GDM1 (cell line): ENCODE measurements at places on chromosomes 16 and 17.

- no peak for DNase-seq
These were observed 20.6 kb downstream of the CREBBP start for GRCh38 chr16:3859889-3860288.

DNA sequence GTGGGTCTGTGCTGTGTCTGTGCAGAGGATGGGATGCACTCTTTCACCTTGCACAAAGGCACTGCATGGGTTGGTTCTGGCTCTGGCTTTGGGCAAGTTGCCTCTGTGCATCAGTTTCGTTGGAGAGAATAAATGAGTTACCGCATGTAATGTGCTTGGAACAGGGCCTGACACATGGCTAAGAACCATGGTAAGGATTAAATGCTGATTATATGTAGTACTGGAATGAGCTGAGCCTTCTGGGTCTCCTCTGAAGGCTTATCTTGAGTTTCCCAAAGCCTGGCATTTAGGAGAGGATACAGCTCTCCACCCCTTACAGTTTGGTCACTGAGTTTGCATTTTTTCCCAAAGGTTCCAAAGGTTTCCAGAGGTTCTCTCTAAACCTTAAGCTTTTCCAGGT lies 69.1 kb downstream of the KSR1 start:
- DNase-seq: no peak

DNA sequence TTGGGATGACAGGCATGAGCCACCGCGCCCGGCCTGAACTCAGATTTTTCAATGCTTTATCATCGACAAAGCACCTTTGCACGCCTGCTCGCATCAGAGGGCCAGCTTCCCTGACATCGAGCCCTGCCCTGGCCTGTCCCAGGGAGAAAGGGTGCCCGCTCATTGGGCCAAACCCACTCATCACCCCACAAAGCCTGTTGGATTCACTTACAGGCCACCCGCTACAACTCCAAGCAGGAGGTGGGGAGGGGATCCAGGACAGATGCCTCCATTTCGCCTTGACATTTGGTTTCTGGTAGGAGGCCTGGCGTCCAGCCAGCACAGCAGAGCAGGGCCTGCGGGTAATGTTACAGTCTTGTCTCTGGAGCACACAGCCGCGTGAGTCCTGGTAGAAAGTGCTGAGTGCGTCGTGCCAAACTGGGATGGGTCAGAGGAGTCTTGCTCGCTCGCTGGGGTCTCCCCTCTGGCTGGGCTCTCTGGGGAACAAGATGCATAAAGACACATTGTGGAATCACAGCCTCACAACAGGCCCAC lies 19.8 kb downstream of the SMTNL2 start:
- no peak for DNase-seq

GRCh38 chr16:31134091-31134571 lies 1.4 kb downstream of the PRSS8 start:
- DNase-seq: no peak

DNA sequence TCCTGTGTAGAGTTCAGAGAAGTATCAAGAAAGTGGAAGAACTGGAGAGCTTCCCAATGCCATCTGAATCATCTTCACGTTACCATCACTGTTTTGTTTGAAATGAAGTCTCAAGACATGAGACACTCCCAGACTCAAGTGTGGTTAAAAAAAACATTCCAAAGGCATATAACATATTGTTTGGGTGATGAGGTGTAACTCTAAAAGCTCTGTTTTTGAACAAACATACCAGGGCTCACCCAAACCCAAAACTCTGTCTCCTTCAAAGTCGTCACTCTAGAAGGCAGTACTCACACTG lies 6.3 kb upstream of the ZCCHC14 start:
- DNase-seq: no peak

GRCh38 chr16:70573451-70574121 lies 50.0 kb downstream of the SF3B3 start:
- no peak for DNase-seq

DNA sequence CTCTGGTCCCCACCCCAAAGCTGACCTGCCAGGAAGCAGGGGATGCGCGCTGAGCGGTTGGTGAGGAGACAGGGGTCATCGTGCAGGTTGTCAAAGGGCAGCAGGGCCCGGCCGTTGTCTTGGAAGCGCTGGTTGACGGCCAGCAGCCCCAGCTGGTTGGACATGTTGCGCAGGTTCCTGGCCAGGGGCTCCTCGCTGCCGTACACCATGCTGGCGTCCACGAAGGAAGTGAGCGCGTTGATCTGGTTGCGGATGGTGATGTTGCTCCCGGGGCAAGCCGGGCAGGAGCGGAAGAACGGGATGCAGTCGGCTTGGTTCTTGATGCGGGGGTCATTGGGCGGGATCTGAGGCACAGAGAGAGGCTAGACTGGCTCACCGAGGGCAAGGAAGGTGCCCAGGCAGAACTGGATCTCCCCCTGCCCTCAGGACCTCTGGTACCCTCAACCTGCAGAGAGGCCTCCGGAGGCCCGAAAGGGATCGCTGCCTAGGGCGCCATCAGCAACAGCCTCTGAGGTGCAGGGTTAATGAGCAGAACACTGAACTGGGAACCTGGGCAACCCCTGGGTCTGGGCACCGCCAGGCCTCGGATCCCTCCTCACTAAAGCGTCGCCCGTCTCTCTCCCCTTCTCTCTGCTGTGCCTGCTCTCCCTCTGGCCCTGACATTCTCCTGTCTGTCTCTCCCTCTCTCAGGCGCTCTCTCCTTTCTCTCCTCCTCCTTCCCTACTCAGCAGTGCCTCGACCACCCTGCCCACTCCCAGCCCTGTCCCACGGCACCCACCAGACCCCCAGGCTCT lies 2.7 kb downstream of the MPO start:
- DNase-seq: no peak
